ENCODE measurements at places on chromosomes 1 and 21.

DNA sequence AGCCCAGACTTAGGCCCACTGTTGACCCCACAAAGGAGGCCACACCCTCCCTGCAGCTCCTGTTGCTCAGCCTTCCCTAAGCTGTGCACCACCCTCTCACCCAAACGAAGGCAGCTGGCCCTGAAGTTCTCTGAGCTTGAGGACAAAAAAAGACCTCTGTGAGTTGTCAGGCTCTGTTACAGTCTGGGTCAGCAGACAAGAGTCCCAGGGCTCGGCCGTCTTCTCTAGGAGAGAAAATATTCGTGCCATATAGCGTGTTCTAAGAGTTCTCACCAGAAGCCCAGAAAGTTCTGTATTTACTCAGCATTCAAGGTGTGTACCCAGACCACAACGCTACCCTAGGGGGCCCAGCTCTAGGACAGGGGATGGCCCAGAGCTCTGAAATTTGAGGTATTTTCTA lies 25.5 kb upstream of the LYST start:
- DNase-seq: no peak

GRCh38 chr1:50522691-50523342 lies 99.6 kb upstream of the DMRTA2 start:
- no peak for DNase-seq

GRCh38 chr1:33435096-33435820 lies 4.4 kb upstream of the PHC2 start:
- DNase-seq: no peak

DNA sequence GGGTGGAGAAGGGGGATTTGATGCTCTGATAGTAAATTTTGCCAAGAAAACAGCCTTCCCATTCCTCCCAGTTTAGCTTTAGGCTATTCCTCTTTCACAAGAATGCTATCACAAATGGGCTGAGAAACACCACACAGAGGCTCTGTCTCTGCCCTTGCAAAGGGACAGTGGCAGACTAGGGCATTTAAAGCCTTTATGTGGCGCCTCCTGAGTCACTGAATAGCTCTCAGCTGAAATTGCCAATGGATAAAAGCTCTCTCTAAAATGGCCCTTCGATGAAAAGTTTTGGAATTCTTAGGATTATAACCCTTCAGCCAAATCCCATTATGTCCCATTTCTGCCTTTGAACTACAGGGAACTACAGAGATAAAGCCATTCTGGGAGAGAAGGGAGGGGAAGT lies 1000.4 kb downstream of the ADGRL2 start:
- DNase-seq: no peak

- DNase-seq: no peak
Measured at GRCh38 chr1:177858332-177858821, 111.5 kb downstream of the SEC16B start.

- DNase-seq: no peak
Measured at GRCh38 chr1:236051242-236051791, 13.6 kb downstream of the NID1 start.
